Epithelial cell of esophagus (primary cell): ENCODE measurements at places on chromosomes 2 and 18.
A peak's percentile ranks its signal among the peaks of the same experiment; 100 is the strongest.

GRCh38 chr2:8522687-8523086 lies 159.2 kb upstream of the ID2 start:
- no peak for DNase-seq

GRCh38 chr2:85012855-85013254 lies 41.9 kb downstream of the KCMF1 start:
- no peak for DNase-seq

- DNase-seq = peak; percentile 27
Observed at GRCh38 chr18:36706134-36706881, 122.5 kb downstream of the TPGS2 start.

DNA sequence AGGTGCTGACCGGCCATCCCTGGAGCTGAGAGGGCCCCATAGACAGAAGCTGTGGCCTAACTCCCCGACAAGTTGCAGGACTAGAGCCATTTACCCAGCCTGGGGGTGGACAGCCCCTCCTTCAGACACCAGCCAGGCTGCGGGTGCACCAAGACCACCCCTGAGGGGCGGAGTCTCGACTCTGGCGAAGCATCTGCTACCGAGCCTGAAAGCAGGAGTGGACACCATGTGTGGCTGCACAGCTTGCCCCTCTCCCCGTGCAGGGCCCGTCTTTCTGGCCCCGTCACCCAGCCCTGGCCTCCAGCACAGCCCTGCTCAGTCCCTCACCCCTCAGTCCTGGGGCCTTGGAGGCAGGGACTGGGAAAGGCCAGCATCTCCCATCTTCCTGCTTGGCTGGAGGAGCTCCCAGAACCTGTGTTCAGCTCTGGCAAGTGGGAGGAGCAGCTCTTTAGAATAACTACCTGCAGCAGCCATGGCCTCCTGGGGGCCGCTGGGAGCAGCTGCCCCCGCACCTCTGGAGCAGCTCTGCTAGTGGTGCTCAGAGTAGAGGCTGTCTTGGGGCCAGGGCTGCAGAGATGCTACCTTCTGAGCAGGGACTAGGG lies 275.8 kb downstream of the NDUFA10 start:
- DNase-seq = no peak

GRCh38 chr2:177169810-177170514 lies 42.6 kb upstream of the HNRNPA3 start:
- peak; percentile 100 for DNase-seq

DNA sequence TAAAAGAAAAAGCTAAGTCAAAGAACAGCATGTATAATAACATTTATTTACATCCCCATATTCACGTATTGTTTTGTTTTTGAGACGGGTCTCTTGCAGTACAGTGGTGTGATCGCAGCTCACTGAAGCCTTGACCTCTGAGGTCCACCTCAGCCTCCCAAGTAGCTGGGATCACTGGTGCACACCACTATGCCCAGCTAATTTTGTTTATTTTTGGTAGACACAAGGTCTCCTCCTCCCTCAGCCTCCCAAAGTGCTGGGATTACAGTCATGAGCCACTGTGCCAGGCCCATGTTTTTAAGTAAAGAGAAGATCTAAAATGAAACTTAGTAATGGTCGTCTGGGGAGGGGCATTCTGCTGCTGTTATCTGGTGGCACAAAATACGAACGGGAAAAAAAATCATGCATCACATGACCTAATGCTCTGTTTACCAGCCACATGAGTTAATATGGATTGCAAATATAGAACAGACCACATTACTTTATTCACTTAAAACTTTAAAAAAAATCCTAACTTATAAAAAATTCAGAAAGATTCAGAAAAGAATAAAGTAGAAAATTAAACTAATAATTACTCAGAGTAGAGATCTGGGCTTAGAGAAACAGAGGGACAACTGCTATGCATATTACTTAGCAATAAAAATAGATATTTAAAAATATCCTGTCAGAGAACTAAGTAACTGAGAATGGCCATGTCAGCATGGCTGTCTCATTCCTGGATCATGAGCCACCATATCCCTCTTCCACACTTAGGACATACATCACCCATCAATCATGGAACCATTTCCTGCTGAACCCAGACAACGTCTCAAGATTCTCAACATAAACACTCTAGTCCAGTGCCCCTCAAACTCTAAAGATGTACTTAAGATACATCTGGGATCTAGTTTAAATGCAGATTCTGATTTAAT lies 7.3 kb downstream of the MMADHC start:
- peak; percentile 37 for DNase-seq

GRCh38 chr18:59555995-59556659 lies 141.1 kb downstream of the CCBE1 start:
- DNase-seq = peak; percentile 80

DNA sequence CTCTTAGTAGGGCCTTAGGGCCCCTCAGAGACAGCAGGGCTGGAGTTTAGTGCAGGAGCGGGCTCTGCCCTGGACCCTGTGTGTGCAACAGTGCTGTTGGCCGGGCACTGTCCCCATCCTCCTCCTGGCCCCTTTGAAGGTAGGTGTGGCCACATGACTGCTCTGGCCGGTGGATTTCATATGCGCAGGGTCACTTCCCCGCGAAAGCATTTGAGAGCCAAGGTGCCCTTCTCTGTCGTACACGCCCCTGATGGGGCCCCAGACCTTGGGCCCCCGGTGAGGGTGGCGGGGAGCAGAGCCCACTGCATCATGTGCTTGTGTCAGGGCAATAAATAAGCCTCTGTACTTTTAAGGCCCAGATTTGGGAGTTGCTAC lies 15.5 kb downstream of the TMEM177 start:
- no peak for DNase-seq

- peak; percentile 85 for DNase-seq
Observed at GRCh38 chr18:57839942-57840381, 36.8 kb upstream of the ATP8B1 start.

GRCh38 chr18:36856815-36857214 lies 27.9 kb downstream of the KIAA1328 start:
- no peak for DNase-seq

DNA sequence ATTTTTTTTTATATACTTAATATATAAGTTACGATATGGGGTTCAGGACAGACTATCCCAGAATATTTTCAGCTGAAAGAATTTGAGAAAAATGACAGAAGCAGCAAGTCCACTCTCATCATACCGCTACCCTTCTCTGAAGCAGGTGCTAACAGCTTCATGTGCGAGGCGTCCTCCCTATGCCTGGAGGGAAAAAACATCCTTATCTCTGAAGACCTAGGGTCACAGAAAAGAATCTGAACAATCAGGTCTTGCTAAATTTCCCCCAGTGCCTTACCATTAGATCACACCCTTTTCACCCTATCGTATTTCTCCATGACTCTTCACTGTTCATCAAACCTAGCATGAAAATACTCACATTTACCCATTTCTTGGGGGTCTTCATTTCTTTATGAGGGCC lies 51.9 kb upstream of the CREB1 start:
- DNase-seq = no peak

DNA sequence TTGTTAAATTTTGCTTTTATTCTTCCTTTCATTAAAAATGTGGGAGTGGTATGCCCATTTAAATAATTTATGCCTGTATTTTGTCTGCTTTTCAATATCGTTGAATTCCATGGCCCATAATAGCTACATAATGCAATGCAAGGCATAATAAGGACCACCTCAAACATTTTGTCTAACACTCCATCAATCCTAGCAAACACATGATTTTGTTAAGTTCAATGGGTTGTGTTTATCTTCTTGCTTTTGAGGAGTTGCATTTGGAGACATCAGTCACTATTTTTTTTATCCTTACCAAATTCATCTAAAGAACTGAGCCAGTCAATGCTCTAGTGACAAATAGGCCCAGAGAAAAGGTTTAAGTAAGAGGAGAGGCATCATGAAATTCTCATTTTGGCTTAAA lies 145.5 kb downstream of the ZNF385B start:
- no peak for DNase-seq

DNA sequence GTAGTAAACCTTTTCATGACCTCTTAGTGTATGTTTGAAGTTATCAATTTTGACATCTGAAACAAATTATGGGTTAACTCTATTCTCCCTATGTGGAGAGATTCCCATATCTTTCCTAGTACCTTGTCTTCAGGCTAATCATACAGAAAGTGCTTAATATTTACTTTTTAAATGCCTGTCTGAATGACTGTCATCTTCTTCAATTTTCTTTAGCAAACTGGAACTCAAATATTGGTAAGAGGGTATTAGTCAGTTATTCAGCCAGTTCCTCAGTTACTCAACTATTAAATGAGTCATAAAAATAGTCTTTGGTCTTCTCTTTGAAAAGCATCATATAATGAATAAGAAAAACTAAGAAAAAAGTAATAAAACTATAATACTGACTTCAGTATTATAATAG lies 1038.0 kb upstream of the PIK3C3 start:
- peak; percentile 62 for DNase-seq

- DNase-seq = no peak
Observed at GRCh38 chr2:37851828-37852584, 73.1 kb upstream of the RMDN2 start.

DNA sequence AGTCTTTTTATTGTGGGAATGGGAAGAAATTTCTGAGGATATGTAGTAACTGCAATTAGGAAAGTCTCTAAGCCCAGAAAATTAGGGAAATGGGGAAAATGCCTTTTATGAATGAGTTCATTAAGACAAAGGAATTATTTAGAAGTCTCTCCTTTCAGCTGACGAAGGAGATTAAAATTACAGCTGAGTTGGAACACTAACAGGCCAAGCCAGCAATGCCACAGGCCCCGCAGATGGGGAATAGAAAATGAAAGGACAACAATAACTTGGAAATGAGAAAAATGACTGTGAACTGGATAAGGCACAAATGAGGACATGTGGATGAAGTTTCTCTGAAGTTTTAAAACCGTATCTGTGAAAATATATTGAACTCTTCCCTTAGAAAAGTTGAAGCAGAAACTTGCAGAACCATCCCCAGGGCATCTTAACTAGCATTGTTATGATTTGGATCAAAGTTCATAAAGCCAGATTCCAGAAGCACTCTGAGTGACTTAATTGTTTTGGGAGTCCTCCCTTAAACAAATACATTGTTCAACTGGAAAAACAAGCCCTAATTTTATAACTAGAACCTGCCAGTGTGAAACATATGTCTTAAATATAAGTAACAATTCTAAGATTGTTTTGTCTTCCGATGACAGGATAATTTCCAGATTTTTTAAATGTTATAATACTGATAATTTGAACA lies 51.3 kb downstream of the C2orf76 start:
- DNase-seq = peak; percentile 54

DNA sequence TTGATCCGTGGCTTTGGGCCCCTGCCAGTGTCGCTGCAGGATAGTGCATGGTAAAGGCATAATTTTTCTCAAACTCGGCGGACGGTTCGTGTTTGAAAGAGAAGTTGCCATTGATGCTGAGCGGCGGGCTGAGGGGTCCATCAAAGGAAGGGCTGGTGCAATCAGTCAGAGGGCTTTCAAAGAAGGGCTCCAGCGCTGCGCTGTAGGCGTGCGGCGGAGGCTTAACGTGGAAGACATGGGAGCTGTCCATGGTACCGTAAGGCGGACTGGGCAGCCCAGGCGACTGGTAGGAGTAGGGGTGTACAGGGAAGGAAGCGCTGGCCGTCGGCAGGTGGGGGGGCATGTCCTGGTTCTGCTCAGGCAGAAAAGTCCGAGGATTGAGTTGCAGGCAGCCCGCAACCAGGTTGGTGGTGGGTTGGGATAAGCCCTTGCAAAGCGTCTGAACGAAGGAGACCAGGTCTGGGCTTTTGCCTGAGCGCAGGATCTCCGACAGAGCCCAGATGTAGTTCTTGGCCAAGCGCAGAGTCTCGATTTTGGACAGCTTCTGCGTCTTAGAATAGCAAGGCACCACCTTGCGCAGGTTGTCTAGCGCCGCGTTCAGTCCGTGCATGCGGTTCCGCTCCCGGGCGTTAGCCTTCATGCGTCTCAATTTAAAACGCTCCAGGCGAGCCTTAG lies 2.3 kb downstream of the NEUROD1 start:
- DNase-seq = peak; percentile 85

GRCh38 chr2:58906081-58906645 lies 665.0 kb upstream of the FANCL start:
- DNase-seq = no peak

DNA sequence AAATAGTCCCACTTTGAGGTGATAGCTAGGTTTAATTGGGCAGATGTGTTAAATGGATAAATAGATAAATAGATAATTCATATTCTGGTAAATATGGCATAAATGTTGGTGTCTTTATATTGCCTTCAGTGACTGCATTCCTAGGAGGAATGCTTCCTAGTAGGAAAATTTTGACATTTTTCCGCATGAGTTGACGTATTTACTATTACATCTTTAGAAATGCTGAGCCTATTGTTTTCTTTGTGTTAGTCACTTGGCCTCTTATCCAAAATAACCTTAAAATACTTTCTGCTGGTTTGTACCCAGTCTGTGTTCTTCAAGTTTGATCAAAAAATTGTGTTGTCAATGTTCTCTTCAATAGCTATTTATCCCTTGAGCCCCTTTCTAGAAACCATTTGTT lies 495.6 kb upstream of the ZEB2 start:
- no peak for DNase-seq

GRCh38 chr2:235262750-235263149 lies 231.1 kb upstream of the AGAP1 start:
- DNase-seq = no peak

DNA sequence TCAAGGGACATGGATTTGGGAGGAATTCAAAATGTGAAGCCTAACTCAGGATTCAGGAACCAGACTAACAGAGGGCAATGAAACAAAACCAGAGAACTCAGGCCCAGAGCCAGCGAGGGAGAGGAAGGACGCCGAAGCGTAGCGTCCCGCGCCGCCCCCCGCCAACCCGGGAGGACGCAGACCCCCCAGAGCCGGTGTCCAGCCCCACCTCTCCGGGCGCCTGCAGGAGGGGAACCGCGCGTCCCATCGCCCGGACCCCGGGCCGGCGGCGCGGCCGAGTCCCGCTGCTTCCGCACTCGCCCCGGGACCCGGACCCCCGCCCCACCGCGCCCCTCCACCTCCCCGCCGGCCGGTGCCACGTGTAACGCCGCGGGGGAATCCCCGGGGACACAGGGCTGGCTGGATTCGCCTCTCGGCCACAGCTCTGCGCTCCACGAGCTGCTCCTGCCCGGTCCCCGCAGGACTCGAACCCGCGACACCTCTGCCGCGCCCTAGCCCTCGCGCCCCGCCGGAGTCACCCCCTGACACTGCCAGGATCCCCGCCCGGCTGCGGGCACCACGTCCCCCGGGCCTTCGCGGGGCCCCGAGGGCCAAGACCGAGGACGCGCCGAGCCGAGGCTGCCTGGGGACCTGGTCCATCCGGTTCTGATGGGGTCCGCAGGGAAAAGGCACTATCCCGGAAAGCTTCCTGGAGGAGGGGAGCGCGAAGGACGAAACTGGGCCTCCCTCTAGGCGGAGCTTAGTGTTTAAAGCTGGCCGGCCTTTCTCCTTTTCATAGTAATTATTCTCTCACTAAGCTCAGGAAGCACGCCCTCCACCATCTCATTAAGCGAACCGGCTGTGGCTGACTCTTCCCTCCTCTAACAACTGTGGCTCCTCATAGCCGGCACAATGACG lies 40.4 kb upstream of the FAM124B start:
- DNase-seq = peak; percentile 36

GRCh38 chr18:72986103-72986502 lies 118.3 kb upstream of the NETO1 start:
- DNase-seq = peak; percentile 74

- no peak for DNase-seq
Observed at GRCh38 chr2:68135448-68136320, 22.0 kb upstream of the PNO1 start.
